Panc1 (cell line): ENCODE measurements at places on chromosomes 1 and 21. TPM values are rescaled to one million over a fixed set of nuclear protein-coding genes. Genes with fewer than 3 reads are reported as not detected.

Gene COL24A1
- total RNA-seq = 0.08 TPM

- no peak for DNase-seq
Observed at GRCh38 chr1:87508247-87508787, 179.6 kb downstream of the LMO4 start.

DNA sequence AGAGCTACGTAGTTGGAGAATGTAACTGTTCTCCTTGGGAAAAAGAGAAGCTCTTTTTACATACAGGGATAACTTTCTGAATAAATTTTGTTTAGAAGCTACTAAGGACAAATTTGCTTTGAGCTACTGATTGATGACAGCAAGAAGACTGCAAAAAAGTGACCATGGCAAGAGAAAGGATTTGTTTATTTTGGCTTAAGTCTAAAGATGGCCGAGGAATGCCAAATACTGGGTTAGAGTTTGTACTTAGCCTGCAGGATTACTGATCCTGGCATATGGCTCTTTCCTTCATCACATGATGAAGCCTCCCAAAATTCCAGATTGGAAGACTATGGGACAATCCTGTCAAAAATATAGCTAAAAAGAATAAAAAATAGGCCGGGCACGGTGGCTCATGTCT lies 28.7 kb downstream of the RPS27 start:
- DNase-seq = no peak

DNA sequence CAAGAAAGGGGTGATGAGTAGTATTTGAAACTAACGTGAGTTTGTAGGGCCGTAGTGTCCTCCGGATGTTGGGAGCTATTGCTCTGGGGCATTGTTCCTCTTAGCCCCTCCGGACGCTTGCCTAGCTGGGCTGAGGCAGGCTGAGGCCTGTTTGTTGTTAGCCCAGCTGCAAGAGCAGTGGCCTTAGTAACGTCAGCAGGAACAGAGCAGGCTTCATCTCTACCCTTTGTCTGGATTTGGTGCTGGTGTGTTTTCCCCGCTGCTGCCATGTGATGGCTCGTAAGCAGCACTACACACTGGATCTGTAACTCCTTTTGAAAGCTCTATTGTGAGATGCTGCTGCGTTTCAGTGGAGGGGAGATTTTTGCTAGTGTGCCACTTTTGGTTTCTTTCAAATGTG lies 57.6 kb downstream of the DNM3 start:
- no peak for DNase-seq

DNA sequence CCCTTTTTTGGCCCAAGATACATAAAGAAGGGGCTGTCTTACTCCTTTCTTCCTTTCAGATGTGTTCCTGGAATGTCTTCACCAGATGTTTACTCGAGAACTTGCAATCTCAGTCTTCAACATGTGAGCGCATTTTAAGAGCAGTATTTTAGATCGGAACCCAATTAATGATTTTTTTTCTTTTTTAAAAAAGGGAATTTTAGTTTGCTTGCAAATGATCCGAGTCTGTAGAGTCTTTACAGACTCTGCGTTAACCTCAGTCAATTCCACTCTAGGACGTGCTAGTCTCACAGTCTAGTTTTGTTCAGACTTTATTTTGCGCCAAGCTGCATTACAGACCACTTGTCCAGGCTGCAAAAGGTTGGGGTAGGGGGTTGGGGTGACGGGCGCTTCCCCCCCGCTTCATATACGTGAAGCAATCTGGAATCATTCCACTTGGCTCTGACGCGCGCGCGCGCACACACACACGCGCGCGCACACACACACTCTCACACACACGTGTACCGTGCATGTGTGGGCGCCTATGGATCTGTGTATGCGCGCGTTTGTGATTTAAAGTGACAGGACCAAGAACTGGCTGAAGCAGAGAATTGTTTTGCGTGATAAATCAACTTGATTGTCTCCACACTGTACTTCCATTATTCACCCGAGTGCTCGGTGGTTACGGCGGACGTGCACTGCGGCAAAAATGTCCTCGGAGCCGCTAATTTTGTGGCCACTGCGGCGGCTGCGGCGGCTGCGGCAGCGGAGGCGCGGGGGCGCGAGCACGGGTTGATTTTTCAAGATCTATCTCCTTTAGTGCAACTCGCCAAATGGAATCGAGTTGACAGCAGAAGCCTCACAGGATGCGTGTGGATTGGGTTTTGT lies 25.6 kb upstream of the NFIA start:
- no peak for DNase-seq

GRCh38 chr1:15151871-15152270 lies 1.7 kb upstream of the TMEM51 start:
- DNase-seq = no peak
